ENCODE measurements at places on chromosomes 4 and X. TPM values are rescaled to one million over a fixed set of nuclear protein-coding genes. Genes with fewer than 3 reads are reported as not detected.

- DNase-seq = no peak
- no peaks in the 10 kb centered on the region for H3K4me1 ChIP-seq
- no peak overlapping the region for H3K4me3 ChIP-seq
- H3K27ac ChIP-seq = no peak overlapping the region
These were observed 6.4 kb downstream of the MTM1 start for GRCh38 chrX:150574559-150575418.

DNA sequence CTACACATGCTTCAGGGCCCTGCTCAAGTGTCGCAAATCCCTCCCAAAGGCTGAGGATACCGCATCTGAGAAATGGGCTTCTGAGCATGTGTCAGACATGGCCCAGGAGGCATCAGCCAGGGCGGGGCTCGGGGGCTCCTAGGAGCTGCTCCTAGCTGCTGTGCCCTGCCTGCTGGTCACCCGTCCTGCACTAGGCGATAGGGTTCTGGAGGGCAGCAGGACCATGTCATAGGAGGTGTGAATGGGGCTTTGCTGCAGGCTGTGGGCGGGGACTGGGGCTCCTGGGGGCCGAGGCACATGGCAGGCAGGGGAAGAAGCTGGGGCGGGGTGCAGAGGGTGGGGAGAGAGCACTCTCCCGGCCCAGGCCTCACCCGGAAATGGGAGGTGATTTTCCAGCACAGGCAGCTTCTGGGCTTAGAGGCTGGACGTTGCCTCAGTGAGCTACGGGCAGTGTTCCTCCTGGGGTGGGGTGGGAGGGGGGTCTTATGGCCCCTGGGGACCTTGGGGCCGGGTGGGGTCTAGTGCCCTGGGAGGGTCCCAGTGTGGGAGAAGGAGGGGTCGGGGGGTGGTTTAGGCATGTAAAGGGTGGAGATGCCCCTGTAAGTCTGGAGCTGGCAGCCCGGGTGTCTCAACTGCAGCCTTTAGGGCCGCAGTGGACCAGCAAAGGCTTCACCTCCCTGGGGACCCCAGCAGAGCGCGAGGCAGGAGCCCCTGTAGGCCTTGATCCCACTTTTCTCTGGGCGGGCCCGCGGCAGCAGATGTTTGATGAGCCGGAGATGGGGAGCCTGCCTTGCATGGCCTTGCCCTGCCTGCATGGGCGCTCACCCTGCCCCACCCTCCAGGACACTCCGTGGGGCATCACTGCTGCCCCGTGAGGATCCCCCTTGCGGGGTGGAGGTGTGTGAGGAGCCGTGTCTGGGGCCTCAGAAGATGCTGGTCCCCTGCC is 98.6 kb upstream of the LRPAP1 start:
- H3K4me3 ChIP-seq = no peak overlapping the region
- peaks cover 3% of the 10 kb centered on the region for H3K27me3 ChIP-seq
- H3K4me1 ChIP-seq = peaks cover 2% of the 10 kb centered on the region
- H3K27ac ChIP-seq = no peak overlapping the region
- no peak for DNase-seq

RHOXF1 gene
- 0.09 TPM for total RNA-seq

DNA sequence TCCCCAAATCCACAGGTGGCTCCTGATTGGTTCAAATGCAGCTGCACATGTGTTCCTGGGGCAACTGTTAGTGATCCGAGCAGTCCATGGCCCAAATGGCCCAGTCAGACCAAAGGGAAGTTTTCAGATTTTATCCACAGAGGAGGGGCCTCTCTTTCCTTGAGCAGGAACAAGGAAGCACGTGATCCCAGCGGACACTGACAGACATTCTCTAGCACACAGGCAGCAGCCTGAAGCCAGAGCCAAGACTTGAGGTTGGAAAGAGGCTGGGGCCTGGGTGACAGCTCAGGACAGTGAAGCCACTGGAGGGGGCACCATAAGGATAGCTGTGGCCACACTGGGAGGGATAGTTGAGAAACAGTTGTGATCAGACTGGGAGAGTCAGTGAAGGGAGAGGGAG is 3.5 kb upstream of the ZFP92 start:
- H3K36me3 ChIP-seq = no peaks in the 10 kb centered on the region
- no peak overlapping the region for H3K27ac ChIP-seq
- no peak for DNase-seq
- H3K4me1 ChIP-seq = peaks cover 16% of the 10 kb centered on the region

DNA sequence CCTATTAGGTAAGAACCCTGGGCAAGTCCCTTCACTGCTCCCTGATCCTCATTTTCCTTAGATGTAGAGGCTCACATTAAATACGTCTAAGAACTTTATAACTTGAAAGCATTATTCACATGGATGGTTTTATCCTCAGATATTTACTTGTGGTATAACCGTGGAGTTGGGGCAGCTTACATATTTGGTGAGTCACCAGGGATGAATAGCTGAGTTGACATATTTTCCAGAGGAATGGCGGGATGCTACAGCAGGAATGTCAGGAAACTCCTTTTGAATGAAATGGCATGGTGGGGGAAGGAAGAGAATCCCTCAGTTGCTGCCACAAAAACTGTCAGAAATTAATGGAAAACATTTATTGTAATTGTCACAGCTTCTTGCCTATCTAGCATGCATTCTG is 165.3 kb upstream of the RPS6KA3 start:
- H3K27me3 ChIP-seq = peaks cover 30% of the 10 kb centered on the region
- no peak overlapping the region for H3K27ac ChIP-seq
- H3K36me3 ChIP-seq = no peaks in the 10 kb centered on the region
- no peak overlapping the region for H3K4me3 ChIP-seq
- DNase-seq = no peak

EDA2R gene
- total RNA-seq = 2.6 TPM
